ENCODE measurements at places on chromosomes 4 and X. TPM values are rescaled to one million over a fixed set of nuclear protein-coding genes. Genes with fewer than 3 reads are reported as not detected.
A peak's percentile ranks its signal among the peaks of the same experiment; 100 is the strongest.

- DNase-seq, result no peak
Observed at GRCh38 chr4:10596586-10597290, 87.8 kb downstream of the CLNK start.

DNA sequence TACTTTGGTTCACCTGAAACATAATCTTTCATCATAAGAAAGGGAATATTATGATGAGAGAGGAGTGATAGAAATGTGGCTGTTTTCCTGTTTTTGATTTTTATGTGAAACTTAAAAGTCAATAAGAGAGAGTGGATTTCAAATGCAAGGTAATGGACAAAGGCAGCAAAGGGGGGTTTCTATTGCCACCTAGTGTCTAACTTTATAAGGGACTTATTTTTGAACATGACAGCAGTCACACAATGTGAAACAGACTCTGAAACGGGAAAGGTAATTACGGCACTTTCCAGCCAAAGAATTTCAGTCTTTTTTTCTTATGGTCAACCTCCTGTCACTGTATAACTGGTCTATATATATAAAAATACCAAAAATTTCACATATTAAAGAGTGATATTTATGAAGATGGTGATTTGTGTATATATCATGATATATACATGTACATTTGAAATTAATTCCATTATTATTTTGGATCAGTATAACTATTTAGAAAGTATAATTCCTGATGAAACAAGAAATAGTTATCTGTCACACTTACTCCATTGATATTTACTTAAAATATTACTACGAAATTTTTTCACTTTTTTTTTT lies 127.1 kb downstream of the FBXO8 start:
- DNase-seq, result peak; percentile 17

- DNase-seq, result no peak
Observed at GRCh38 chr4:152289941-152290340, 246.0 kb downstream of the FBXW7 start.

GRCh38 chr4:24778464-24779225 lies 16.7 kb upstream of the SOD3 start:
- DNase-seq, result no peak

- DNase-seq, result no peak
Observed at GRCh38 chrX:42759881-42760280, 18.1 kb downstream of the PPP1R2C start.

DNA sequence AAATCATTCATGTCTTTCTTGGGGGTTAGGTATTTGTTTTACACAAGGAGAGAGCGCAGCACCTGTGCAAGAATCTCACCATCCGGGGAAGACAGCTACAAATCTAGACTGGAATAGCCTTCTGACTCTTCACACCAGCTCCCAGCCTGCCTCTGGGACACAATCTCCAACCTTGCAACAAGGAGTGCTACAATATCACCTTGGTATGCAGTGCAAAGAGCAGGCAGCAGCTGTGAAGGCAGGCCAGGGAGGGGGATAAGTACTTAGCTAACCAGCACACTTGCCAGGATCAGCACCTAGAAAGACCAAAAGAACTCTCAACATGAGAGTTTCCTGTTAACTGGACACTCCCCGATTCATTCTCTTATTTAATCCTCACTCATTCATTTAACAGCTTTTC lies 235.3 kb downstream of the AR start:
- DNase-seq, result no peak

GRCh38 chr4:2068566-2068965 lies 9.4 kb downstream of the NAT8L start:
- no peak for DNase-seq

DNA sequence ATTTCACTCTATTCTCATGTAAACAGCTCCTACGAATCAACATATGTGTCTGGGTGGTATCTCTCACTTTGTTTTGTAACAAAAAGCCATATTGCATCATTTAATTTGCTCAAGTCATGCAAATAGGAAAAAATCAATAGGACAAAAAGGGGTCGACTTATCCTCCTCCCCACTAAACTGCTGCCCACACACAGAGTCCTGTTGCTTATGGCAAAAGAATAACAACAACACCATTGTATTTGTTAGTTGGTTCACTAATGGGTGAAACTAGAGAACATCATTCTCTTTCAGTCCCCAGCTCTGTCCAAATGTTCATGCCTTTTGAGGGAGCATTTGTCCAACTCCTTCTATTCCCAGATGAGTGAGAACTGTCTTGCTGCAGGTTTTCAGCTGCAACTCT lies 2.1 kb downstream of the HHIP start:
- DNase-seq, result no peak

- no peak for DNase-seq
Observed at GRCh38 chrX:45592101-45592500, 391.4 kb upstream of the DIPK2B start.

DNA sequence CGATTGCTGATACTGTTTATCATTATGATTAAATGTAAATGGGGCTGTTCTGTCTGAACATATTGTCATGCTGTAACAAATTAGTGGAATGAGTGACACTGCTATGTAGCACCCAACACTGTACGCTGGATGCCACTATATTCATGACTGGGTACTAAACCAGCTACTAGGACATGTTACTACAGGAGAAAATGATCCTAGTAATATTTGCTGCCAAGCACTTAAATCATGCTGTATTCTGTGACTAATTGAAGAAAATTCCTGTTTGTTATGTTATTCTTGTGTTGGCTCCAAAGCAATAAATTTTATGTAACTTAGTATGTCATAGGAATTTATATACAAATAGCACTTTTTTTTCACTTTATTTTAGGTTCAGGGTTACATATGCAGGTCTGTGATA lies 804.2 kb downstream of the CENPC start:
- DNase-seq, result no peak

Gene HELT
- not detected for polyA plus RNA-seq

Gene NAP1L5
- 16.4 TPM for polyA plus RNA-seq

Gene DKK2
- polyA plus RNA-seq, result 1.3 TPM

Gene MMGT1
- 28.0 TPM for polyA plus RNA-seq

Gene HPGD
- polyA plus RNA-seq, result 72.8 TPM

Gene ZNF182
- polyA plus RNA-seq, result 11.8 TPM

Gene UGT2A1
- 4.9 TPM for polyA plus RNA-seq

Gene CENPVL1
- not detected for polyA plus RNA-seq

Measured in renal cortex interstitium (tissue), 15 donors.